ENCODE measurements at places on chromosomes 5 and 9.

DNA sequence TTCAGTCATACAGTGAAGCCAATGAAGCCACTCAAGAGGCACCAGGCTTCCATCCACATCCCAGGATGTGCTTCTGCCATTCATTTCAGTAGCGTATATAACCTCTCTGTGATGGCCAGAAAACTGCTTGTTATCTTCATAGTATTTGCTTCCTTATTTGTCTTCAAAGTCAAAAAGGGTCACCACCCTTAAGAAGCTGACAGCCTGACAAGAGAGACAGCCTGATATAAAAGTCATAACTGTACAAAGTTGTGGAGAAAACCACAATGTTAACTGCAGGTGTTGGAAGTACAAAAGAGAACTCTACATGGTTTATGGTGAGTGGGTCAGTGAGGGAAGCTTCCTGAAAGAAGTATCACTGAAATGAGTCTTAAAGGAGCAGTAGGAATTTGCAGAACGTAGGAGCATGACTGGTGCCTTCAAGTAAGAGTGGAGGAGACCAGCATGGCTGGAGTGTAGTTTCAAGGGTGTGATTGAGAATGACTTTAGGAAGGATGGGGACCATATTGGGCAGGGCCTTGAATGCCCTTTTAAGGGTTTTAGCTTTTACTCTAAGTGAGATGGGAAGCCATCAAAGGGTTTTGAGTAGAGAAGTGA lies 33.7 kb downstream of the NIM1K start:
- DNase-seq, result no peak

- DNase-seq, result no peak
Observed at GRCh38 chr5:74310997-74311930, 329.3 kb downstream of the ENC1 start.

DNA sequence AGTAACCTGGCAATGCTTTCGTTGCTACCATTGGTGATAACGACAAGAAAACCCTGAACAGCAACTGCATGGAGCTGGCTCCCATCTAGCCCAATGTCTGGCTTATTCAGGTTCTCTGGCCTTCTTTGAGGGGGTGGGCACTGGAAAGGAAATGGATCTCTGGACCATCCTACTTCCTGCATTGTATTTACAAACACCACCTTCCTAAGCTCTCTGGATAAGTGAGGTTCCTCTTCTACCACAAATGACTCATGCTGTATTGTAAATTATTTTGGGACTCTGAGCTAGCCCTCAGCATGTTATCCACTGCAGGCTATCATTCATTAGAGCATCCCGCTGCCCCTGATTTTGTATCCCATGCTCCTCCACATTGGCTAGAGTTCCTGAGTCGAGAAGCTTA lies 136.9 kb upstream of the KLF9 start:
- DNase-seq, result no peak

DNA sequence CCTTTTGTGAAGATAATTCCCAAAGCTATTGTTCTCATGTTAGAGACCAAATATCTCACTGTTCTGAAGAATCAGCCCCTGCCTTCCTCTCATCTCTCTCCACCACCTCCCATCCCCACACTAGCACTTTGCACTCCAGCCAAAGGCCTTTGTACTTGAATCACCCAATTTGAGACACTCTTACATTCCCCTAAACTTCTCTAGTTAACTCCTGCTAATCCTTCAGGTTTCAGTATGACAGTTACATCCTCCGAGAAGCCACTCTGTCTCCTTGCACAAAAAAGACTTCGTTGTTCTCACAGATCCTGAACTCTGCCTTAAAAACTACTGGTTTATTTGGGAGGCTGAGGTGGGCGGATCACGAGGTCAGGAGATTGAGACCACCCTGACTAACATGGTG lies 227.5 kb downstream of the PIK3R1 start:
- no peak for DNase-seq

- peak; percentile 5 for DNase-seq
Observed at GRCh38 chr9:101387871-101388506, 3.2 kb upstream of the BAAT start.

DNA sequence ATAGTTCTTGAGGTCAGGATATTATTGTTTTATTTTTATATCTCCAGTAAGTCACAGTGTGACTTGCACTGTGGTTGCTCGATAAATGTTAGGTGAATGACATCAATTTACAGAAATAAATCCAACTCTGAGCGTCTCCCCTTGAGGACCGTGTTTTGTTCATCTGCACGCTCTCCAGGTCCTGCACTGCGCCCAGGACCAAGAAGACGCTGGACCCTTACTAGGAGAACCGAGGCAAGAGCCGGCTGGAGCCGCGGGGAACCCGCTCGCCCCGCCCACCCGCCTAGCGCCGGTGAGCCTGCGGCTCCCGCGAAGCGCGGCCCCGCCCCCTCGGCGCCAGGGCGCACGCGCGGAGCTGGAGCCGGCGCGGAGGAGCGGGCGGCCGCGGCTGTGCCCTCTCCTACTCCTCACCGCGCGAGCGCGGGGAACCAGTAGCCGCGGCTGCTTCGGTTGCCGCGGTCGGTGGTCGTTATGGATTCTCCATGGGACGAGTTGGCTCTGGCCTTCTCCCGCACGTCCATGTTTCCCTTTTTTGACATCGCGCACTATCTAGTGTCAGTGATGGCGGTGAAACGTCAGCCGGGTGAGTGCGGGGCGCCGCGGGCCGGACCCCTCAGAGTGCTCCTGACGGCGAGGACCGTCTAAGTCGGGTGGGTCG lies at the start of gene TMEM38B:
Gene TMEM38B, plus strand, starts transcription at position 352 of the 658 bp plus-strand sequence. Its CDS starts 120 bp downstream, at position 472.
- peak; percentile 84 for DNase-seq

DNA sequence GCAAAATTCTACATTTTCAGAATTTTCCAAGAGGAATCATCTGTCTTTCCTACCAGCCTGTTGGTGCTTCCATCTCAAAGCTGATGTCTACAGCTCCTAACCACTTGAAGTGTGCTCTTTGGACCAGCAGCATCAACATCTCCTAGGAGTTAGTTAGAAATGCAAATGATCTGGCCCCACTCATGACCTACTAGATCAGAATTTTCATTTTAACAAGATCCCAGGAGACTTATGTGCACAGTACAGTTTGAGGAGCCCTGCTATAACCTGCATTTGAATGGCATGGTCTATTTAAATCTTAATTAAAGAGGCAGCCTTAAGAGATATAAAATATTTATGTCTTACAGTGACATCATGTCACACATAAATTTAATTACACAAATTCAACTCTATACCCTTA lies 33.8 kb downstream of the ITK start:
- no peak for DNase-seq
